BJ (cell line): ENCODE measurements at places on chromosomes 11 and 22. TPM values are rescaled to one million over a fixed set of nuclear protein-coding genes. Genes with fewer than 3 reads are reported as not detected.
A peak's percentile ranks its signal among the peaks of the same experiment; 100 is the strongest.

Gene TPH1
- 0.04 and 0.06 TPM in 2 replicates for polyA plus RNA-seq

Gene OR4A16
- not detected in 2 replicates for polyA plus RNA-seq

Gene MS4A18
- polyA plus RNA-seq, result not detected in 2 replicates

Gene BLID
- polyA plus RNA-seq, result 0.16 and 0.37 TPM in 2 replicates

DNA sequence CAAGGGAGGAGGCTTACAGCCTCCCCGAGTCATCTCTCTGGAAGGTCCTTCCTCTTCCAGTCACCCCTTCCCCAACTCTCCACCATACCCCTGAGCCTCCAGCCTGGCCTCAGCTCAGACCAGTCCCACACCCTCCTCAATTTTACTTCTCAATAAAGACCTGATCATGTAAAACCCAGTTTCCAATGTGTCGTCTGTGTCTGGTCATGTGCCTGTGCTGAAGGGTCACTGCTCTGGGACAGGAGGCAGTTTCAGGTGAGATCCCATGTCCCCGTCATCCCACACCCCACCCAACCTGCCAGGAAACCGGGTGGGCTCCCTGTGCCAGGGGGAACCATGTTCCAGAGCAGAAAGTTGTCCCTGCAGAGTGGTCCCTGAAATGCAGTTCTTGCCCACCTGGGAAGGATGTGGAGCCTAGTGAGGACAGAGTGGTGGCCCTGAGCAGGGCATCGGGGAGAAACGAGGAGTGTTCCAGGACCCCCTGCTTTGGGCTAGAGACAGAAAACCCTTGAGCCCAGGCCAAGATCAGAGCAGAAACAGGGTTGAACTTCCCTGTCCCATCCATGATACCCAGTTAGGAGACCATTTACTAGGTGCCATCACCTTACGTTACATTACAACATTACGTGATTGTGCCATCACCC, 19.4 kb downstream of the IGLL5 start:
- no peak for DNase-seq

GRCh38 chr22:23696326-23696851, 5.6 kb downstream of the RGL4 start:
- DNase-seq, result no peak

- peak; percentile 66 for DNase-seq
These were observed 65.1 kb downstream of the CLMP start for GRCh38 chr11:123129920-123130319.

GRCh38 chr11:76069001-76069400, 137.3 kb downstream of the WNT11 start:
- no peak for DNase-seq

GRCh38 chr11:61194981-61195695, 8.2 kb upstream of the PGA3 start:
- no peak for DNase-seq
